RCC 7860 (cell line): ENCODE measurements at places on chromosomes 3 and 15.

DNA sequence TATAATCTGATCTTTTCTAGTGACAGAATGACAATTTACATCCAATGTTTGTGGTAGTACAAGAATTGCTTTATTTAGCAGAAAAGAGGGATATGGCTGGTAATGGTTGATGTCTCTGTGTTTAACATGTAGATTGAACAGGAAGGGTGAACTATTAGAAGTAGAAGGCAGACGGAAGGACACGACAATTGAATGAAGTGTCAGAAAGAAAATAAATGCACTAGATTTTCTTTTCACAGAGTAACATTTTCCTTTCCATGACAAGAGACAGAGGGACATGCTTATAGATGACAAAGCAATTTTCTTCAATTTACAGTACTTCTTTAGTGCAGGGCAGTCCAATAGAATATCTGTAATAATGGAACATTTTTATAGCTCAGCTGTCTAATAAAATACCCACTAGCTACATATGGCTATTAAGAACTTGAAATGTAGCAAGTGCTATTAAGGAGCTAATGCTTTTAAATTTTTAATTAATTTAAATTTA is 48.9 kb upstream of the MBNL1 start:
- DNase-seq: no peak

GRCh38 chr15:25170113-25170731 is 215.4 kb downstream of the SNRPN start:
- no peak for DNase-seq

- no peak for DNase-seq
Measured at GRCh38 chr15:85430406-85431204, 50.2 kb downstream of the AKAP13 start.

- DNase-seq: no peak
Measured at GRCh38 chr3:50369012-50369670, 9.8 kb upstream of the TMEM115 start.

GRCh38 chr3:115512565-115513415 is 110.5 kb upstream of the GAP43 start:
- no peak for DNase-seq

- DNase-seq: peak; percentile 20
Measured at GRCh38 chr3:165839296-165840076, 2.3 kb upstream of the BCHE start.

GRCh38 chr3:99549957-99550603 is 88.3 kb upstream of the COL8A1 start:
- DNase-seq: no peak

- DNase-seq: no peak
Measured at GRCh38 chr3:37824954-37825328, 36.7 kb upstream of the CTDSPL start.

DNA sequence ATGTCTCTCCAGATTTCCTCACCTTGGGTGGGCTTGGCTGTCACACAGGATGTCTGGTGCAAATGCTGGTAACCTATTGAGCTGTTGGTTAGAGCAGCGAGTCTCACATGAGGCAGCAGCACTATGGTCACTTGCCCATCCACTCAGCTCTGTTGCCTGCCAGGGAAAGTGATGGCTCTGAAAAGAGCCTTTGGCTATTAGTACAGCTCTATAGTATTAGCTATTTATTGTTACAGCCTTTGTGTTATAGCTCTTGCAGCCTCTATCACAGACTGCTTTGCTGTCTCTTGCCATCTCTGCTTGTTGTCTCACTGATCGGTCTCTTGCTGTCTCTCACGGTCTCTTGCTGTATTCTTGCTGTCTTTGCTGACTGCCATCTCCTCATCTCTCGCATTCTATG is 114.3 kb downstream of the MFSD1 start:
- DNase-seq: no peak

GRCh38 chr3:144332868-144333267 is 361.2 kb downstream of the DIPK2A start:
- DNase-seq: no peak

- no peak for DNase-seq
Measured at GRCh38 chr15:51328926-51329325, 9.5 kb downstream of the CYP19A1 start.

- DNase-seq: no peak
Measured at GRCh38 chr3:43624619-43625305, 3.0 kb upstream of the ANO10 start.

DNA sequence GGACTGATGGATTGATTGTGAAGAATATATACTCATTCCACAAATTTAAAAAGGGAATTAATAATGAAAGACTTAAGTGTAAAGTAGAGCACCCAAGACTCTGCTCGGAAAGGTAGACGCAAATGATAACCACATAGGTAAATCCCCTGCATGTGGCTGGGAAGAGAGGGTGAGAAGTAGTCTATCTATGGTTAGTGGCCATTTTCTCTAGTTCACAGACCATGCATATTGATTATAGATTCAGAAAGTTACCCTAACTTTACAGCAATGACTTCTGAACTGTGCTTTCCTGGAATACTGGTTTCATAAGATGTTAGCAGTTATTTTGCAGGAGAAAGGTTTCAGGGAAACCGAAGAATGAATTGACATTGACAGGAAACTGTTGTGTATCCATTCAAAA is 51.7 kb downstream of the CASR start:
- DNase-seq: no peak

- peak; percentile 1 for DNase-seq
Measured at GRCh38 chr3:162998205-162998604, 1501.6 kb downstream of the OTOL1 start.

DNA sequence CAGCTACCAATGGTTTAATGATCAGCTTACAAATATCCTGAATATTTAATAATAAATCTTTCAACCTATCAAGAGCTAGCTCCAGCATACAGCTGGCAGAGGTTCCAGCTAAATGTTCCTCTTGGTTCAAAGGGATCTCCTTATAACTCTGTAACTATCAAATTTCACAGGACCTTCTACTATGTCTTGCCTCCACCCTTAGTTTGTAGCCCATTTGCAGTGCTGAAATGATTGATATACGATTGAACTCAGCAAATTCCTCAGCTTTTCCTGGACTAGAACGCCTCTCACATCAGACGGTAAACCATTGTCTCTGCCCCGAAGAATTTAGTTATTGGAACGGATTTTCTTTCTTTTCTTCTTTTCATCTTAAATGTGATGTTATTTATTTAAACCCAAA is 41.5 kb downstream of the CD200R1L start:
- no peak for DNase-seq

GRCh38 chr15:52486003-52486996 is 42.4 kb downstream of the MYO5A start:
- no peak for DNase-seq

DNA sequence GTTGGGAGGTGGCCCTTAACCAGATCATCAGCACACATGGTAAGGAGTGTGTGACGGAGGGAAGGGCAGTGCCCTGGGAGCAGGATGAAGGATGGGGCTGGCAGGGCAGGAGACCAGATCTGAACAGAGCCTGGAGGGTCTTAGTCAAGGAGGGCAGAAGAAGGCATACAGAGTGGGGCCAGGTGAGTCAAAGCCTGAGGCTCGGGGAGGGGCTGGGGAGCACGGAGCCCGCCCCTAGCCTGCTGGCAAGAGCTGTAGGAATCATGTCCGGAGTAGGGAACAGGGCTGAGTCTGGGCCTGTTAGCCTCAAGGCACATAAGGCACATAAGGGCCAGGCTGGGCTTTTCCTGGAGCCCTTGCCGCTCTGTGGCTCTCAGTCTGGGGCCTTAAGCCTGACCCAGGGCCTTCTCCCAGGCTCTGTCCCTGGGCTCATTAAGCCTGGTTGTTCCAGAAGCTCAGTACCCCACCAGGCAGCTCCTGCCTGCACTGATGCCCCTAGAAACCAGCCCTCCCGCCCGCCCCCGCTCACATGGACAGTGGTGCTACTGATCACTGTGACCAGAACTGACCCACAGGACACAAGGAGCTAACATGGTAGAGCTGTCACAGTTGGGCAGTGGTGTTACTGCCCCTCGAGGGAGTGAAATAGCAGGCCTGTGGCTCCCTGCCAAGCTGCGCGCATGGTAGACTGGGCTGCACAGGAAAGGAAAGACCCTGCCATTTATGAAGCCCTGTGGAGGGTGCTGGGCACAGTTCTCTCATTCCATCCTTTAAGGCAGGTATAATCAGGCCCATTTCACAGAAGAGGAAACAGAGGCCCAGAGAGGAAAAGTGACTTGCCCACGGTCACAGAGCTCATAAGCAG is 14.6 kb downstream of the ISG20 start:
- DNase-seq: no peak

- no peak for DNase-seq
Measured at GRCh38 chr15:78174401-78174800, 25.2 kb downstream of the IDH3A start.

GRCh38 chr3:2680236-2680635 is 429.9 kb downstream of the IL5RA start:
- DNase-seq: no peak
